Mesenchymal stem cell (in vitro differentiated cells and primary cell): ENCODE measurements at places on chromosomes 2 and 18.

DNA sequence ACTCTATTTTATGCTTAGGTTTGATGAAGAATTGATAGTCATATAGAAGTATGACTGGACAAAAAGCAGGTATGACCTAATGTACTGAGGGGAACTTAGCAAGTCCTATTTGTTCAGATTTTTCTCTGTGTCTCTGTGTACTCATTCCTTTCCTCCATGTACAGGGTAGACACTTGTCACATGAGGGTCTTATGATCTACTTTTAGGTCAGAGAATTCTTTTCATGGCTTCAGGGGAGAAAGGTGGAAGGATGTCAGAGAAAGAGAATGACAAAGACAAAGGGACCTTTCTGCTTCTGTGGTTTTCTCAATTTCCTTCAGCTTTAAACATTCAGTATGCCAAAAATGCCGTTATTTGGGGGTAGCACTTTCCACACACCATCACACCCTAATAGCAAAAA is 181.6 kb downstream of the WDPCP start:
- DNase-seq = no peak

- no peak for DNase-seq
Measured at GRCh38 chr2:45707006-45707405, 55.5 kb downstream of the PRKCE start.

DNA sequence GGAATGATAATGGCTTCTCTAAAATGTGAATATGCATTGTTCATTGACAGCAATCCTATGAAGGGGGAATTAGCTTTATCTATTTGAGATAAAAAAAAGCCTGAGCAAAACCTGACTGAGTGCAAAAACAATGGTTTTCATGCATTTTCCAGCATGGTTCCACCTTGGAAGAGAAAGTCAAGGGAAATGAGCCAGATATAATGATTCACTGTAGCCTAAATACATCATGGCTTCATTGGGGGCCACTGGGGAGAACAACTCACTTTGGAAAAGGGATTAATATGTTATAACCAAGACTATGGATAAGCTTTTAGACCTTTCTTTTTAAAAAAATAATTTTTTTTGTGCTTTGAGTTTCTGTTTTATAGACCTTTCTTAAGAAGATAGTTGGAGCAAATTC is 679.7 kb downstream of the NYAP2 start:
- DNase-seq = no peak

DNA sequence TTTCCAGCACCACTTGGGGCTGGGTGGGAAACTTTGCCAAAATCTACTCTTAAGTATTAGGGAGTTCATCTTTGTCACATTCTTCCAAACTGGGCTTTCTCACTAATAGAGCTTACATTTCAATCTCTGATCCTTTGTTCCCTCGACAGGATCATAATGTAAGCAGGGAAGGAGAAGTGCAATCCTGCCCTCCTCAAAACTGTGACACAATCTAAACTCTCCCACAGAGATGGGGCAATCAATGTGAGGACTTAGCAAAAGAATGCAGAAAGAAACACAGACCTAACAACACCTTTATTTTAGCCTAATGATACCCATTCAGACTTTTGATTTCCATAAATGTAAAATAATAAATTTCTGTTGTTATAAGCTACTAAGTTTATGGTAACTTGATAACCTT is 40.8 kb downstream of the DSEL start:
- DNase-seq = peak; percentile 49

DNA sequence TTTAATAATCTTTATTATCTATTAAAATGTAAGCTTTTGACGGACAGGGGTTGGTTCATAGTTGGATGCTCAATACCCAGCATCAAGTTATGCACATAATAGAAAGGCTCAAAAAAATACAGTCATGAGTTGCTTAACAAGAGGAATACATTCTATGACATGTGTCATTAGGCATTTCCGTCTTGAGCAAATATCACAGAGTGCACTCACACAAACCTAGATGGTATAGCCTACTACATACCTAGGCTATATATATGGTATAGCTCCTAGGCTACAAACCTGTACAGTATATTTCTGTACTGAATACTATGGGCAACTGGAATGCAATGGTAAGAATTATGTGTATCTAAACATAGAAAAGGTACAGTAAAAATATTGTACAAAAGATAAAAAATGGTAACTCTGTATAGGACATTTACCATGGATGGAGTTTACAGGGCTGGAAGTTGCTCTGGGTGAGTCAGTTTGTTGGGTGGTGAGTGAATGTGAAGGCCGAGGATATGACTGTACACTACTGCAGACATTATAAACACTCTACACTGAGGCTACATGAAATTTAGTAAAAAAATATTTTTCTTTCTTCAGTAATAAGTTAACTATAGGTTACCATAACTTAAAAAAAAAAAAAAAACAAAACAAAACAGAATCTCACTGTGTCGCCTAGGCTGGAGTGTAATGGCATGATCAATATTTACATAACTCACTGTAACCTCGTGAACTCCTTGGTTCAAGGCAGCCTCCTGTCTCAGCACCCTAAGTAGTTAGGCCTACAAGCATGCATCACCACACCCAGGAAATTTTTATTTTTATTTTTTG is 201.2 kb downstream of the NBAS start:
- peak; percentile 87 for DNase-seq
